Anterior cingulate cortex (tissue), 58 donors: ENCODE measurements at places on chromosomes 7 and 10.

GRCh38 chr7:102215256-102215655, 71.4 kb upstream of the SH2B2 start:
- no peak for DNase-seq

DNA sequence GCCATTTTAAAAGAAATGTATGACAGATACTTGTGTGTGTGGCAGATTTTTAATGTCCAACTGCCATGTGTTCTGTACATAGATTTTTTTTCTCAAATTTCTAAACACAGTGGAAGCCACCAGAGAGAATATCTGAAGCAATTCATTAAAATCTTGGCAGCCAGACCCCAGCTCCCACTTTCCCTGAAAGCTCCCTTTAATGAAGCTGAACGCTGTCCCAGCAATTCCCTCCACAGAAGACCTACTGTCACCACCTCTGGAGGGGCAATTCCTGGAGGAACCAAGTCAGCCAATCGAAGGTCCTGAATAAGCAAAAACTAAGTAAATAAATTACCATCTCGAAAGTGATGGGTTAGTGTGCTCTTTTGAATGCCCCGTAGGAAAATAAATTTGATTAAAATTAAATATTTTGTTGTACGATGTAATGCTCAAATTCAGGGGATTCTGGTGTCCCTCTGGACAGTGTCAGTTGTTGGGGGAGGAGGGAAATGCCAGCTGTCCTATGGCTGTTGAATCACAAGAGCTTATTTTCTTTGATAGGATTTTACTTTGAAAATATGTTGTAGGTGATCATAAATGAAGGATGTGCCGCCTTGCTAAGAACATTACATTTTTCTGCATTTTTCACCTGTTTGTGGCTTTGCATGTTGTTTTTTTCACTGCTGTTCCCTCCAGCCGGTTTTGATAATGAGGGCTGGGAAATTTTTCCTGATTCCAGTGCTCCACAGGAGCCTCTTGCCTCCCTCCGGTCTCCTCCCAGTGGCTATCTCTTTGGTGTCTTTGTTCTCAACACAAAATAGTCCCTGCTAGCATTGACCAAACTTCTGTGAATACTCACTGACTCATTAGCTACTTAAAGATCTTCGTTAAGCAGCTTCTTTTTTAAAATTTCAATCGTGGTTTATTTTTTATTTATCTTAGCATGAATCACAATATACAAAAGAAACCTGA, 9.2 kb upstream of the GSAP start:
- no peak for DNase-seq

DNA sequence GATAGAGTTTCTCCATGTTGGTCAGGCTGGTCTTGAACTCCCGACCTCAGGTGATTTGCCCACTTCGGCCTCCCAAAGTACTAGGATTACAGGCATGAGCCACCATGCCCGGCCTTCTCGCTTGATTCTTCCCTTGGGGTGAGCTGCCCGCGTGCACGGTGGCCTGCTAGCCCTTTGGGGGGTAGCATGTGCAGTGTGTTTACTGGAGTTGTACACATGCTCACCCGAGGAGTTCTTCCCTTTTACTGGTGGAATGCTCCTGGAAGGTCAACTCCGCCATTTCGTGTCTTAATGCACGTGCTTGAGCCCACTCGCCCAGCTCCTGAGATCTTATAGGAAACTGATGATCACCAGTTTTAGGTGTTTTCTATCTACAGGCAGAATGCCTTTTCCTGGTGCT, 17.0 kb upstream of the ADAMTS14 start:
- no peak for DNase-seq

GRCh38 chr10:88467835-88468485, 115.2 kb downstream of the RNLS start:
- DNase-seq, result no peak

GRCh38 chr7:139702811-139703486, 74.8 kb downstream of the HIPK2 start:
- DNase-seq, result no peak

DNA sequence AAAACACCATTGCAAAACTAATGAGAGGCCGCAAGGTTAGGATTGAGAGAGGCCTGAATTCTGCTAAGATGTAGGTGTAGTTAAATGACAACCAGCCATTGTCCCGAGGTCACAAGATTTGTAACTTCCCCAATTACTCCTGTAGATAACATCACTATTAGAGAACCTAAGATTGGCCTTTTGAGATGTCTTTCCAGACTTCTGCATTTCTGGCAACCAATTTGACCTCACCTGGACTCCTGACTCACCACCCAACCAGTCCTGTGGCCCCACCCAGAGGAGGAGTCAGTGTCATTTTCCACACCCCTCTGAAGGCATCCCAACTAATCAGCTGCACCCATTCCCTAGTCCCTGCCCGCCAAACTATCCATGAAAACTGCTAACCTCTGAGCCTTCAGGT, 115.7 kb downstream of the PRKAG2 start:
- no peak for DNase-seq

DNA sequence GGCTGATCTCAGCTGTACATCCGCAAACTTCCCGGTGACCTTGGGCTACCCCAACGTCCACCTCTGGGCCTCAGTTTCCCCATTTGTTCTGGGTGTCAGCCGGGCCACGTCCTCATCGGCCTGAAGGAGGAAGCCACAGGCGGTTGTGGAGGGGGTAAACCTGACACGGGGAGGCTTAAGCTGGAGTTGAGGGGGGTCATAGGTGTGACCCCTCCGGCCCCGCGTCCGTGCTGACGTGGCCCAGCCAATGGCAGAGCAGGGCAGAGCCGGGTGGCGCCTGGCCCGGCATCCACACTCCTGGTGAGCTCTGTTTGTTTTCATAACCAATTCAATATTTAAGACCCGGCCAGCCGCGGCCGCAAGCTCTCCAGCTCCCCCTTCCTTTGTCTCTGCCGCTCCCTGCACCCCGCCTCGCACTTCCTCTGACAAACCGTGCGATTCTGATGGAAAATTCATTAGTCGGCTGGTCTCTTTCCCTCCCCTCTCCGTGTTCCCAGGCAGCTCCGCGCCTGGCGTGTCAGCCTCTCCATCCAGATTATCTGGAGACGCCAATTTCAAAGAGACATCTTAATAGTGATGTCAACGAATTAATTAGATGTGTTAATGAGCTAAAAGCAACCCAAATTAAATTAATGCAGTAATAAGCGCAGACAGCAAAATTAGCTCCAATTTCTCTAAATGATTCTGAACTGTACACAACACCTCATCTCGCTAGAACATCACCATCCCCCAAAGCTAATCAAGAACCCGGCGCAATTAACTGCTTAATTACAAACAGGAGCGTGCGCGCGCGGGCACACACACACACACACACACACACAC, 55.4 kb downstream of the MICALL2 start:
- no peak for DNase-seq

DNA sequence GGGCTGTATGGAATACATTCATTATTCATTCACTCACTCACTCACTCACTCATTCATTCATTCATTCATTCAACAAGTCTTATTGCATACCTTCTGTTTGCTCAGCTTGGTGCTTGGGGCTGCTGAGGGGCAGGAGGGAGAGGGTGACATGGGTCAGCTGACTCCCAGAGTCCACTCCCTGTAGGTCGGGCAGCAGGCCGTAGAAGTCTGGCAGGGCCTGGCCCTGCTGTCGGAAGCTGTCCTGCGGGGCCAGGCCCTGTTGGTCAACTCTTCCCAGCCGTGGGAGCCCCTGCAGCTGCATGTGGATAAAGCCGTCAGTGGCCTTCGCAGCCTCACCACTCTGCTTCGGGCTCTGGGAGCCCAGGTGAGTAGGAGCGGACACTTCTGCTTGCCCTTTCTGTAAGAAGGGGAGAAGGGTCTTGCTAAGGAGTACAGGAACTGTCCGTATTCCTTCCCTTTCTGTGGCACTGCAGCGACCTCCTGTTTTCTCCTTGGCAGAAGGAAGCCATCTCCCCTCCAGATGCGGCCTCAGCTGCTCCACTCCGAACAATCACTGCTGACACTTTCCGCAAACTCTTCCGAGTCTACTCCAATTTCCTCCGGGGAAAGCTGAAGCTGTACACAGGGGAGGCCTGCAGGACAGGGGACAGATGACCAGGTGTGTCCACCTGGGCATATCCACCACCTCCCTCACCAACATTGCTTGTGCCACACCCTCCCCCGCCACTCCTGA, 2.4 kb downstream of the EPO start:
- DNase-seq, result no peak

GRCh38 chr7:108818742-108819141, 249.1 kb downstream of the DNAJB9 start:
- no peak for DNase-seq

GRCh38 chr7:150450491-150451001, at the start of gene GIMAP8:
Gene GIMAP8, plus strand, starts transcription at chr7:150450630. Its CDS starts 16,069 bp downstream, at chr7:150466699.
- no peak for DNase-seq

DNA sequence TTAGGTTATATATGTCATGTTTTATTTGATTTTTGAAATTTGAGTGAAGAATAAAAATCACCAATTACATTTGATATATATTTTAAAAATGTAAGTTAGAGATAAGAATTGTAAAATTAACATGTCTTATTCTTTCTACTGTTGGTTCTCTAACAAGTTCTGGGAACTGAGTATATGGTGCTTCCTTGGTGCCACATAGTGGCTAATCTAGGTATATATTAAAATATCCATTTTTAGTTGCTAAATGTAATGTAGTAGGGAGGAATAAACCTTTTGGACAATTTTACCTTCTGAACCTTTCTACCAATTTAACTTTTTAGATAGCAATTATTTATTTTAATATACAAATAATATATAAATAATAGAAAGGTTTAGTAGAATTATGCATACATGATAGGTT, 17.5 kb downstream of the CFAP69 start:
- no peak for DNase-seq

DNA sequence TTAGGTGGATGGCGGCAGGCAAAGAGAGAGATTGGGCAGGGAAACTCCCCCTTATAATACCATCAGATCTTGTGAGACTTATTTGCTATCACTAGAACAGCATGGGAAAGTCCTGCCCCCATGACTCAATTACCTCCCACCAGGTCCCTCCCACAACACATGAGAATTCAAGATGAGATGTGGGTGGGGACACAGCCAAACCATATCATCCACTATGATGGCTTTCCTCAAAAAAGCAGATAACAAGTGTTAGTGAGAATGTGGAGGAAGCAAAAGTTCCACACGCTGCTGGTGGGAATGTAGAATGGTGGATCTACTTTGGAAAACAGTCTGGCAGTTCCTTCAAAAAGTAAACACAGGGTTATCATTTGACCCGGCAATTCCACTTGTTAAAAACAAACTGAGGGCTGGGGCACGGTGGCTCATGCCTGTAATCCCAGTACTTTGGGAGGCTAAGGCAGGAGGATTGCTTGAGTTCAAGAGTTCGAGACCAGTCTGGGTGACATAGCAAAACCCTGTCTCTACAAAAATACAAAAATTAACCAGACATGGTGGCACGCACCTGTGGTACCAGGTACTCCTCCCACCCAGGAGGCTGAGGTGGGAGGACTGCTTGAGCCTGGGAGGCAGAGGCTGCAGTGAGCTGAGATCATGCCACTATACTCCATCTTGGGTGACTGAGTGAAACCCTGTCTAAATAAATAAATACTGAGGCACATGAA, 161.4 kb upstream of the EEPD1 start:
- DNase-seq, result no peak

GRCh38 chr7:101108961-101109360, 17.9 kb upstream of the SERPINE1 start:
- no peak for DNase-seq

- no peak for DNase-seq
These were observed 63.8 kb downstream of the ZNF438 start for GRCh38 chr10:30967650-30968410.

GRCh38 chr10:23373156-23373555, 28.6 kb upstream of the C10orf67 start:
- no peak for DNase-seq

GRCh38 chr7:98862716-98863420, 6.9 kb downstream of the TMEM130 start:
- DNase-seq, result no peak

- DNase-seq, result no peak
These were observed 97.6 kb downstream of the ZMIZ1 start for GRCh38 chr10:79166312-79166721.
